ENCODE measurements at places on chromosomes 13 and 19.
A peak's percentile ranks its signal among the peaks of the same experiment; 100 is the strongest.

GRCh38 chr19:42193706-42194105 is 23.8 kb downstream of the DEDD2 start:
- DNase-seq, result no peak

DNA sequence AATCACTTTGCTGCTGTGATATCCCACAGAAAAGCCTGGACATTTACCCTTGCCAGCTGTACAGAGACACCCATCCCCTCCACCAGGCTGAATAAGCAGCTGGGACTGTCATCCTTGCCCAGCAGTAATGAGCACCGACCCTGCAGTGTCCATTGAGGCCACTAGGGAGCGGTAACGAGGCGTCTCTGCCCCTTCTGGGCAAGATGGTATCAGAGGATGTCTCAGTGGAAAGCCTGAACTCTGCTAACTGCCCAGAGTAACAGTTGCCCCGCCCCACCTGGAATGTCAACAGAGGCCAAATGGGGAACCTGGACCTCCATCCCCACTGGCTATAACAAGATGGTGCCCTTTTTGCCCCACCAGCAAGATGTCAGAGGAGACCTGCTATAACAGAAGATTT is 22.8 kb upstream of the CEACAM20 start:
- DNase-seq, result peak; percentile 39

GRCh38 chr19:16445238-16446107 is 26.3 kb downstream of the EPS15L1 start:
- no peak for DNase-seq

GRCh38 chr13:95222733-95223018 is 78.6 kb downstream of the ABCC4 start:
- no peak for DNase-seq

- peak; percentile 62 for DNase-seq
These were observed 8.8 kb upstream of the BBC3 start for GRCh38 chr19:47239610-47240296.

DNA sequence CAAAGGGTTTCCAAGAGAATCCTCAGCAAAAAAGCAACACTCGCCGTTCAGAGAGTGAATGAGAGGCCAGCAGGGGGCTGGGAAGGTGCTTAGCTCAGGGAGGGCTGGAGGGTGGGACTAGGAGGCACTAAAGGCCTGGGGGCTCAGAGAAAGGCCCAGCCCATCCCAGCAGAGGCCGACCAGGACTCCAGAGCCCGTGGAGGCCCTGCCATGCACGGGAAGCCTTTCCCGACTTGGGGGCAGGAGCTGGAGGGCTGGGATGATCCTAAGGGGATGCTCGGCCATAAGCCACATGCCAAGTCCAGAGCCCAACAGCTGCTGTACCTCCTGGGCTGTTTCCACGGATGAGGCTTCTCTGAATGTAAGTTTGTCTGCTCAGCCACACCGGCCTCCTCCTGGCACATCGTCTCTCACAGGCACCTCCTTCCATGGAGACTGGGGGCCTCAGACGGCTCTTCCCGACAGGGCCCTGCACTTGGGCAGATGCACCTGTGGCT is 19.5 kb downstream of the RASA3 start:
- no peak for DNase-seq

- no peak for DNase-seq
These were observed 70.1 kb downstream of the ITGBL1 start for GRCh38 chr13:101522607-101523006.

DNA sequence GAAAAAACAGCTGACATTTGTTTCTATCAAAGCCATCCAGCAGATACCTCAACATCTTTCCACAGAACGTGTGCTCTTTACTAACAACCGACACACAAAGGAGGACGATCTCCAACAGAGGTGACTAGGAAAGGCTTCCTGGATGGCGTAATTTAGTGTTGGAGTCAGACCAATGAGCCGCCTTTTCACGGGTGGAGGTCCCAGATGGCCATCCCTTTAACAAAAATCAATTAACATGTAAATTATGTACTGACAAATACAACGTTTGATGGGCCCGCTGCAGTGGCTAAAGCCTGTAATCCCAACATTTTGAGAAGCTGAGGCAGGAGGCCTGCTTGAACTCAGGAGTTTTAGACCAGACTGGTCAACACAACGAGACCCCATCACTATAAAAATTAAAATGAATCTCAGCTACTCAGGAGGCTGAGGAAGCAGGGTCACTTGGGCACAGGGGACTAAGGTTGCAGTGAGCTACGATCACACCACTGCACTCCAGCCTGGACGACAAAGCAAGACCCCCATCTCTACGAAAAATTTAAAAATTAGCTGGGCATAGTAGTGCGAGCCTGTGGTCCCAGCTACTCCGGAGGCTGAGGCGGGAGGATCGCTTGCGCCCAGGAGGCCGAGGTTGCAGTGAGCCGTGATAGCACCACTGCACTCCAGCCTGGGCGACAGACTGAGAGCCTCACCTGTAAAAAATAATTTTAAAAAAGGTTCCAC is 1.2 kb upstream of the DPY19L3 start:
- DNase-seq, result no peak
